ENCODE measurements at places on chromosomes 2 and 18.

GRCh38 chr2:224948859-224949258, 93.4 kb downstream of the DOCK10 start:
- peak; percentile 72 for DNase-seq

- no peak for DNase-seq
These were observed 617 bp downstream of the FOSL2 start for GRCh38 chr2:28393114-28393836.

DNA sequence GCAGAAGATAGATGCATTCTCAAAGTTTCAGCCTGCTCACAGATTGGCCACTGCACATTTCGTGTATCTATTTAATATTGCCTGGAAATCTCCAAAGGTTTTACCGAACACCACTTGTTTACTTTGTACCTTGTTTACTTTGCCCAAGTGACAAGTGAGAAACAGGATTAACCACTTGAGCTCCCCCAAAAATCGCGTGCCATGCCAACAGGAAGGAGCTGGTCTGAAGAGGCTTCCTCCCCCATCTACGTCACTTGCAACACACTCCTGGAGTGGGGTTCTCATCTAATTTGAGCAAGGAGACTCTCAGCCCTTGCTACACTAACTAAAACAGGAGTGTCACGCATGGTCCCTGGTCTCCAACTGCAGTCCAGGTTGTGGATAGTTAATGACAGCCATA, 212.5 kb upstream of the TMEM200C start:
- no peak for DNase-seq

GRCh38 chr2:42804338-42804737, 12.0 kb upstream of the HAAO start:
- DNase-seq: no peak

- DNase-seq: no peak
These were observed 101.4 kb upstream of the CELF4 start for GRCh38 chr18:37666991-37667390.

GRCh38 chr18:63292831-63293683, 26.5 kb downstream of the BCL2 start:
- DNase-seq: no peak

DNA sequence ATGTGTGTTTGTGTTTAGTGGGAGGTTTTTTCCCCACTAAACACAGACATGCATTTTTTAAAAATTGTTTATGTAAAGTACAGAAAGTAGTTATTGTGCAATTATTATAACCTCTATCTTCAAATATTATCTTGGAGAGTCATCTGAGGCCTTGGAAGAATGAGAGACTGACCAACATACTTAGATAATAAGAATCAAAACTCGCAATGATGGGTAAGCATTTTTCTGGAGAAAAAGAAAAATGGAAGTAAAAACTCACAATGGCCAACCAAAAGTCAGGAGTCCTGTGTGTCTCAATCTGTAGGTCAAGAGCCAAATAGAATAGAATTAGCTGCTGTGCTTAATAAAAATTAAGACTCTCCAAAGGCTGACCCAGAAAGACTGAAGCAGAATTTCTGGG, 43.0 kb downstream of the MEMO1 start:
- DNase-seq: no peak

DNA sequence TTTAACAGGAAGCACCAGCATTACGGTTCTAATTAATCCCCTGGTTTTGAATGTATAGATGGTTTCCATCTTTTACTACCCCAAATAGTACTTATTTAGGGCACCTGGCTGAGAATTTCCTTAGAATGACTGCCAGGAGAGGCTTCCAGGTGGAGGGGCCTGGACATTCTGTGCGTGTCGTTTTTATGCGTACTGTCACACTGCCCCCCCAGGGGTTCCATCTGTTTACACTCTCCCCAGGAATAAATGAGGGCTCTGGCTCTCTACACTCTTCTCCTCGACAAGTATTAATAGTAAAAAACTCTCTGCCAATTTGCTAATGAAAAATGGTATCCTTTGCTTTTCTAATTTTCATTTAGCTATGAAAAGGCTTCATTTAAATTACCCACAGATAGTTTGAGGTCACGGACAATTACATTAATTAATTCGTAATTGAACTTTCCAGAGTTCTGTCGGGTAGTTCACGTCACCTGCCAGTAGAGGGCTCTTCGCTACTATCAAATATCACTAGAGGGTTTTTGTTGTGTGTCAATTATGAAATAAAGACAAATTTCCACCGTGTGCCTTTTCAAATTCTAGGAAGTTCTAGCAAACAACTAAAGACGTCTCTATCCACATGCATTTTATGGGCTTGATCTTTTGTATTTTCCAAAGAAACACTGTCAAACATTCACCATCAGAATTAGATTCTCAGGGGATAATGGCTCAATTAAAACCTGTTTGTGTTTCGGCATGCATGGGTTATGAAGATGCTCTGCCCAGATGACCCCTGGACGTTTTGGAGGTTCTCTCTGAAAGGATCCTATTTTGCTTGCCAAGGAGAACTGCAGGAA, 88.8 kb upstream of the ASB18 start:
- DNase-seq: no peak

GRCh38 chr2:55010915-55011314, 39.3 kb downstream of the RTN4 start:
- no peak for DNase-seq

GRCh38 chr18:68148863-68149262, 566.0 kb downstream of the TMX3 start:
- no peak for DNase-seq

GRCh38 chr2:69572641-69573040, 70.9 kb downstream of the AAK1 start:
- no peak for DNase-seq

GRCh38 chr2:218032336-218033171, 29.8 kb upstream of the TNS1 start:
- DNase-seq: no peak

- no peak for DNase-seq
These were observed 92.3 kb downstream of the HS1BP3 start for GRCh38 chr2:20558391-20559150.

- peak; percentile 1 for DNase-seq
These were observed 44.6 kb downstream of the SMAD4 start for GRCh38 chr18:51074605-51075004.
